ENCODE measurements at places on chromosomes 5 and 9. TPM values are rescaled to one million over a fixed set of nuclear protein-coding genes. Genes with fewer than 3 reads are reported as not detected.

Gene ECSCR
- not detected for polyA plus RNA-seq

DNA sequence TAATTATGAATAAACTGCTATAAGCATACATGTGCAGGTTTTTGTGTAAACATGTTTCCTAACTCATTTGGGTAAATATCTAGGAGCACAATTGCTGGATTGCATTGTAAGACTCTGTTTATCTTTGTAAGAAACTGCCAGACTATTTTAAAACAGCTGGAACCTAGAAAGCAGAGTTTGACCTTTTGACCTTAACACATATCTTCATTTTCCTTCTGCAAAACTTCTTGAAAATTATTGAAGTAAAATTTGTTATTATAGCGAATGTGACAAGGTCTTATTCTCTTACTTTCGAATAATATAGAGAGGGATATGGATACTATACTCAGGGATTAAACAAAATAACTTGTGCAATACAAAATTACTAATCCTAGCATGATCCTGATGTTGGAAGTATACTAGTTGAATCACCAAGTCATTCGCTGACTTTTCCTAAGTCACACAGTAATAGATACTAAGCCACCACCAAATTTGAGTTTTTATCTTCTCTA, 3.2 kb upstream of the ANXA1 start:
- DNase-seq = peak; percentile 57

Gene GABBR2
- not detected for polyA plus RNA-seq

- no peak for DNase-seq
These were observed 5.0 kb upstream of the NIPSNAP3B start for GRCh38 chr9:104758974-104759373.

GRCh38 chr9:69023650-69024049, 9.7 kb upstream of the PRKACG start:
- DNase-seq = no peak

DNA sequence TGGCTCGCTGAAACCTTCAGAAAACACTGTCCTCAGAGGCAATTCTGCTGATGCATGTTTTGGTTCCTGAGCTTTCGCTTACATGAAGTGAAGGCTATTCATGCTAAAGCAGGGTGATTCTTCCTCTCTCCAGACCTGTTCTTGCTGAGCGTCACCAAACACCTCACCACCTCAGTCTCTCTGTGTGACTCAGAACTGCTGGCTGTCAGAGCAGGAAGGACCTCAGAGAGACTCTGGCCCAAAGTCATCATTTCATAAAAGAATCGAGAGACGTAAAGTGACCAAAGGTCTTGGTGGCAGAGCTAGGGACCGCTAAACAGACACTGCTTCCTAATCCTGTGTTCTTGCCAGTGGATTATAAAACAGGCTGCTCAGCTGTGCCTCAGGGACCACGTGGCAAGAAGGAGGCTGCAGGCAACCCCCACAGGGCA, 73.8 kb downstream of the LHFPL2 start:
- peak; percentile 66 for DNase-seq

DNA sequence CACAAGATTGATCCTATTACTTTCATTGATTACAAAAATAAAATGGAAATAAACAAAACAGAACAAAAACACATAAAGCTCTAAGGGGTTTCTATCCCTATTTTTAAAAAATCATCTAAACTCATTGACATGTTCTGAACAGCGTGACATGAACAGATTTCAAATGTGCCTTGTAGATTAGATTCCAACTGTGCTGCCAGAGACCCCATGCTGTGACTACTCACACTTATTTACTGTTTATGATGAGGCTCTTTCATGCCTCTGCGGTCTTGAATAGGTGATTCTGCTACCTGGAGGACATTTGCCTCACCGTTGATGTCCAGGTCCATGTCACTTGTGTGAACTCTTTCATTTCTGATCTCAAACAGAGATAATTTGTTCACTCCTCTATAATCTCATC, 990.2 kb downstream of the CDH12 start:
- DNase-seq = no peak

DNA sequence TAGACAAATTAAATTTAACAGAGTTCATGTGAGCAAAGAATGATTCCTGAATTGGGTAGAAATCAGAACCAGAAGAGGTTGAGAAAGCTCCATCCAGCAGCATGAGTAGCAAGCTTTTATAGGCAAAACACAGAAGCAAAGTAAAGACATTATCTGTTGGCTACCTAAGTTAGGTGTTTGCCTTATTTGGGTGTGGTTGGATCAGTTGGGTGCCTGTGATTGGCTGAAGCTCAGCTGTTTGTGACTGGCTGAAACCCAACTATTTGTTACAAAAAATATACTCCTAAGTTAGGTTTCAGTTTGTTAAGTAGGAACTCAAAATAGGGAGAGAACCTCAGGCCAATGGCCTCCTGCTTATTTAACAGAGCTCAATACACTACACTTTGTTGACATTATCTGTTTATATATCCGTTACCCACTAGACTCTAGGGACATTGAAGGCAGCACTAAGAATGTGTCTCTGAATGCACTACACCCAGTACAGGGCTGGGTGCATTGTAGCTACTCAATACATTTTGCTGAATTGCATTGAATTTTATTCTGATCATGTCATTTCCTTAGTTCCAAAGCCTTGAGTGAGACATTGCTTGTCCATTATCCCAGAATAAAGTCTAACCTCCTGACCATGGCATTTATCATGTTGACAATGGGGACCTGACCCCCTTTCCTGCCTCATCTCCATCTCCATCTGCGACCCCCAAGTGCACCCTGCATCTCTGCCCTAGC, 98.7 kb downstream of the CCDC192 start:
- no peak for DNase-seq

DNA sequence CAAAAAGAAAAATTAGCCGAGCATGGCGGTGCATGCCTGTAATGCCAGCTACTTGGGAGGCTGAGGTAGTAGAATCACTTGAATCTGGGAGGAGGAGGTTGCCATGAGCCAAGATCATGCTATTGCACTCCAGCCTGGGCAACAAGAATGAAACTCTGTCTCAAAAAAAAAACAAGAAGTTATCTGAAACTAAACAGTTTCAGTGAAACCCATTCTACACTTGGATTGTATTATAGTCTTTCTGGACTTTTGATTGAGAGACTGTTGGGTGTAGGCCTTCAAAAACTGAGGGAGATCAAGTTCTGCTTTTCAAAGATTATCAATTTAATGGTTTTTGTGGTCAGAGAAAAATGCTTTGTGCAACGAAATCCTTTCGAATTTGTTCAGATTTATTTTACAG, 34.6 kb upstream of the SPINK5 start:
- no peak for DNase-seq

GRCh38 chr5:132823481-132824050, 6.9 kb downstream of the SHROOM1 start:
- no peak for DNase-seq

GRCh38 chr5:3911773-3912172, 316.1 kb downstream of the IRX1 start:
- DNase-seq = peak; percentile 40

- no peak for DNase-seq
These were observed 80.9 kb upstream of the SPOCK1 start for GRCh38 chr5:137580030-137580429.

Gene FOXI1
- polyA plus RNA-seq = not detected

DNA sequence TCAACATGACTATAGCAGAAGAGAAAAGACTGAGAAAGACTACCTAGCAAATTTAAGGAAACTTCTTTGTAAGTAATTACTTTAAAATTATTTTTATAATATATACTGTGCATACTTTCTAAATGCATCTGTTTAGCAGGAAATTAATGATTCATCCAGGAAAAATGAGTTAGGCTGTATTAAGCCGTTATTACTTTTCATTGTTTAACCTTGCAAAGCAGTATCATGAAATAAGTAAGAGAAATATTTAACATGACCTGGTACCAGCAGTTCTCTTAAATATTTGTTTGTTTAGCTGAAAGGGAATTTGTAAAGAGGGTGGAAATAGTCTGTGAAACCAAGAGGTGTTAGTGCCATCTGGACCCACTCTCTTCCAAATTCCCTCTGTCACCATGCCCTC, 175.0 kb downstream of the GNAQ start:
- DNase-seq = no peak

Gene STPG3
- polyA plus RNA-seq = not detected

DNA sequence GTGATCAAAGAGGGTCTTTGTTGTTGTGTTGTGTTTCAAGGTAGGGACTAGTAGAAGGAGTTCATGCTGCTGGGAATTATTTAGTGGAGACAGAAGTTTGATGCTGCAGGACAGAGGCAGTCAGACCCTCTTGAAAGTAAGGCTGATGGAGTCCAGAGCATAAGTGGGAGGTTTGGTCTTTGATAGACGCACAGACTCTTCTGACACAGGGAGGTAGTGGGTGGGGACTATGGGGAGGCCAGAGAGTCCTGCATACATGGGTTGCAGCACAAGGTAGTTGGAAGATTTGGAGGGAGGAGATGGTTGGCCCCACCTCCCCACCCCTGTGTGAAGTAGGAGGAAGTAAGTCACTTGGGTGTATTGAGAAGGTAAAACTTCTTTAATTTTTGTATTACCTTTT, 2.4 kb upstream of the CCDC112 start:
- DNase-seq = no peak

DNA sequence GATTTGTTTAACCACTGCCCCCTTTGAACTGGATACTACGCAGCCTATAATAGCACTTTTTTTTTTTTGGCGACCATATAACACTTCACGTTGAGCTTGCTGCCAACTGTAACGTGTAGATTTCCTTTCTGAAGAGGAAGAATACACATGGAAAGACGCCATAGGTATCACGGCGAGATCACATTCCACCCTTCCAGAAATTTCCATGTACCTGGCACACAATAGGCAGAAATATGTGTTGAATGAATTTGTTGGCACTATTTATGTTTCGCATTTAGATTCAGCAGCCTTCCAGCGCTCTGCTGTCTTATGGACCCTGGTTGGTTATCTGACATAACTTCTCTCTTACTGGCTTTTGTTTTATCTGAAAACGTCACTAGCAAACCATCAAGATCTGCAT, 250.3 kb downstream of the SLIT3 start:
- no peak for DNase-seq

GRCh38 chr9:77980622-77981021, 51.0 kb downstream of the GNAQ start:
- DNase-seq = peak; percentile 58

Gene RASGEF1C
- polyA plus RNA-seq = not detected

DNA sequence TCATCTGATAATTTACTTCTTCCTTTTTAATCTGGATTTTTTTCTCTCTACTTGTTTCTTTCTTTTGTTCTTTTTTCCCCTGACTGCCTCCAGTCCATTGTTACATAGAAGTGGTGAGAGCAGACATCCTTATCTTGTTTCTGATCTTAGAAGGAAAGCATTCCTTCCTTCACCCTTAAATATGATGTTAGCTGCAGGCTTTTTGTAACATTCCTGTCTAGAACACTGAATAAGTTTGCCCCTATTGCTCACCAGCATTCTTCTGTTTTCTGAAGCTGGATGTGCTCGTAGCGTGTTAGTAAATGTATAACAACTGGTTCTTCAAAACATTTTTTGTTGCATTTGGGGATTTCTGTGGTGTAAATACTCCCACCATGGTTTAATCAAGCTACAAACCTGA, 136.7 kb upstream of the NFIL3 start:
- DNase-seq = peak; percentile 47

Gene BTNL8
- not detected for polyA plus RNA-seq

Gene WDR38
- not detected for polyA plus RNA-seq

- DNase-seq = no peak
These were observed 197.8 kb upstream of the NREP start for GRCh38 chr5:111954516-111955395.

GRCh38 chr5:174464504-174465165, 259.7 kb upstream of the MSX2 start:
- DNase-seq = no peak

Gene PAPPA
- polyA plus RNA-seq = 0.06 TPM

Gene GBGT1
- polyA plus RNA-seq = 0.78 TPM

- DNase-seq = peak; percentile 83
These were observed 35.3 kb upstream of the IQGAP2 start for GRCh38 chr5:76367623-76368371.

GRCh38 chr9:71703172-71703872, 65.0 kb downstream of the CEMIP2 start:
- peak; percentile 72 for DNase-seq

Gene LCN9
- not detected for polyA plus RNA-seq

- no peak for DNase-seq
These were observed 18.3 kb downstream of the PSAT1 start for GRCh38 chr9:78314953-78315870.

DNA sequence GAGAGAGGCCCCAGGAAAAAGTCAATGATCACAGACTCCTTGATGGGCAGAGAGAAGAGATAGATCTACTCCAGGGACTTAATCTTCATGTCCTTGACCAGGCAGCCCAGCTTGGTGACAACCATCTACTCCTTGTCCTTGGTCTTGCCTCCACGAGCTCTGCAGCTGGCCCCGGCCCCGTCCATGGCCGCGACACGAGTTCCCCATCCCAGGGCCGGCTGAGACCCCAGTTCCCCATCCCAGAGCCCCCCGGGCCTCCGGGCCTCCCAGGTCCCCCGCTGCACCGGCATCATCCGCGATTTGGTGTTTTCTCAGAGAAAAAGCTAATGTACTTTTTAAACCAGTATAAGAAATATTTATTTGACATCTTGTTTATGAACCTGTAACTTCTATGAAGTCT, 2.5 kb upstream of the PGGT1B start:
- DNase-seq = no peak

GRCh38 chr5:150511578-150512367, 3.8 kb downstream of the NDST1 start:
- peak; percentile 74 for DNase-seq

DNA sequence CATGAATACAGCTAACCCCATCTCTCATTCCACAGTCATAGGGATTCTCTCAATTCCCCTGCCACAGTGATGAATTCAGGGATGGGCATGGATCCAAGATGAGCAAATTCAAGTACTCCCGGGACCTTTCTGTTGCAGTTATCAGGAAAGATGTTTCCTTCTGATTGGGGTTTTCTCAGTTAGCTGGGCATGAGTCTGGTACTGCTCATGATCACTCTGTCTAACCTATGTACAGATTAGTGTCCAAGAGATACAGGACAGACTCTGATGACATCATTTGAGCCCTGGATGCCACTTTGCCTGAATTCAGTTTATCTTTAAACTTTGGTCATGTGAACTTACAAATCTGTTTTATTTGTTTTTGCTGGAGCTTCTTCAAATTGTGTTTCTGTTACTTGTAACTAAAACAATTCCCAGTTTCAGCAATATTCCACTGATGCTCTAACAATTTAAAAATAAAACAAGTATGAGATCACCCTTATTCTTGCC, 257.7 kb upstream of the KLF9 start:
- DNase-seq = no peak

Gene SOWAHA
- 0.07 TPM for polyA plus RNA-seq

GRCh38 chr5:133205204-133205603, 153.4 kb downstream of the HSPA4 start:
- DNase-seq = no peak

DNA sequence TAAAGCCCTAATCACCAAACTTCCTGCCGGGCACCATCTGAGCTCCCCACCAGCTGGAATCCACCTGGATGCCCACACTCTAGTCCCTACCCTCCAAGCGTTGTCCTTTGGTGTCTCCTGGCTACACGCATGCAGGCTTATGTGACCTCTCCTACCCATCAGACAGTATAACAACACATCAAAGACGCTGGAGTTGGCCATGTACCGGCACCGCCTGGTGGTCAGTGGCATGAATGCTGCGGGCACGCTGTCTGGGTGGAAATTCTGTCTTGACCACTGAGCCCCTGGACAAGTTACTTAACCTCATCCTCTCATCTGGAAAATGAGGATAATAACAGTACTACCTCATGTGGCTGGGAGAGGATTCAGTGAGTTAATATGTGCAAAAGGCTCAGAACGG, 23.4 kb upstream of the CORO2A start:
- DNase-seq = no peak
